ENCODE measurements at places on chromosomes 11 and 22.

DNA sequence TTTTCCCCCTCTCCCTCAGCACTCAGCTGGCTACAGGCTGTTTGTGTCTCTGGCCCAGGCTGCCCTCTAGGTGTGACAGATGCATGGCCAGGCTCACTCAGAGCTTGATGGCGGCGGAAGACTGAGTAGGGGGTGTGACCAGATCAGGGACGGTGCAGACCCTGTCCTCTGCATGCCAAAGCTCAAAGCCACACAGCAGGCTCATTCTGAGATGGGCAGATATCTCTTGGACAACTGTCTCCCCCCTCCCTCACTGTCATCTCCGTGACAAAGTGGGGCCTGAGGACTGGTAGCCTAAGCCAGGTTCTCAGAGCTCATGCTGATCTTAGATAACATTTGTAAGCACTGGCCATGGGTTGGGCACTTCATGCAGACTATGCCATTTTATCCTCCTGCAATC, 231.3 kb downstream of the DSCAML1 start:
- DNase-seq: no peak

DNA sequence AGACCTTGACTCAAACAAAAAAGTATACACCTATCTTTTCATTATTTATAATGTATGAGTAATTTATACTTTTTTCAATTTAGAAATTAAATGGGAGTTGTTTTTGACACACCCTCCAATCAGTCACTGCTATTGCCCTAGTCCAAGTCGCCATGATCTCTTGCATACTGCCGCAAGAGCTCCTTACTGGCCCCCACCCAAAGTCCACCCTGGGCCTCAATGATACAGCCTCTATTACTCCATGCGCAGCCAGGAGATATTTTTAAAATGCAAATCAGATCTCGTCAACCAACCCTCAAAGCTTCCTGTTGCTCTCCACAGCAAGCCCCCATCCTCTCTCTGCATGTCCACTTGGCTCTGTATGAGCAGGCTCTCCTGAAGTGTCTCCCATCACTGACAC, 12.8 kb upstream of the LMO1 start:
- no peak for DNase-seq

- no peak for DNase-seq
Observed at GRCh38 chr11:133240908-133241655, 291.2 kb downstream of the OPCML start.

- DNase-seq: no peak
Observed at GRCh38 chr11:45321031-45321595, 35.0 kb upstream of the SYT13 start.

- DNase-seq: no peak
Observed at GRCh38 chr11:93945596-93945995, 75.6 kb upstream of the HEPHL1 start.

- no peak for DNase-seq
Observed at GRCh38 chr11:10351765-10352641, 47.1 kb downstream of the ADM start.

DNA sequence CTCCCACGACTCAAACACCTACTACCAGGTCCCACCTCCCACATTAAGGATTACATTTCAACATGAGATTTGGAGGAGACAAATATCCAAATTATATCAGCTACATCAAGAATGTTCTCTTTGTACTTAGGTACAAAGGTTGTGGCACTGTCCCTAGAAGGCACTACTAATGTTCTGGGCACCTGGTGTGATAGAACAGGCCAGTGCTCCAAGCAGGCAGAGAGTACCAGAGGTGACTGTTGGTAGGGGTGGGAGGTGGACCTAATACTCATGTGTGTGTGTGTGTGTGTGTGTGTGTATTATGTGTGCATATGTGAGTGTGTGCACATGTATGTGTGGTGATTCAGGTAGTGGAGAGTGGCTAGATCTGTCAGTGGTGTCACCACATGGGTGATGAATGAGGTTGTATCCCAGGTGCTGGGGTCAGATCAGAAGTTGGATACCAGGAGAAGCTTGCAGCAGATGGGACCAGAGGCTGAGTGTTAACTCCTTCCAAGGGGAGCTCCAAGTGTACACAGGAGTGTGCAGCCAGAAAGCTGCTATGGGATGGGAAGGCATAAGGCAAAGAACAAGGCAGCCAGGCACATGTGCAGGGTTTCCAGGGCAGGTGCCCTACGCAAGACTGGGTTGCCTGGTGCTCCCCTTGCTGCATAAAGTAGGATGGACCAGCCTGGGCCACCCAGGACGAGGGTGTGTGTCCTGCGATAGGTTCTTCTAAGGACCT, 17.7 kb upstream of the NNMT start:
- no peak for DNase-seq

- peak; percentile 55 for DNase-seq
Observed at GRCh38 chr11:65471447-65471891, 27.4 kb upstream of the MALAT1 start.

- DNase-seq: no peak
Observed at GRCh38 chr11:12403122-12403996, 26.0 kb downstream of the PARVA start.

DNA sequence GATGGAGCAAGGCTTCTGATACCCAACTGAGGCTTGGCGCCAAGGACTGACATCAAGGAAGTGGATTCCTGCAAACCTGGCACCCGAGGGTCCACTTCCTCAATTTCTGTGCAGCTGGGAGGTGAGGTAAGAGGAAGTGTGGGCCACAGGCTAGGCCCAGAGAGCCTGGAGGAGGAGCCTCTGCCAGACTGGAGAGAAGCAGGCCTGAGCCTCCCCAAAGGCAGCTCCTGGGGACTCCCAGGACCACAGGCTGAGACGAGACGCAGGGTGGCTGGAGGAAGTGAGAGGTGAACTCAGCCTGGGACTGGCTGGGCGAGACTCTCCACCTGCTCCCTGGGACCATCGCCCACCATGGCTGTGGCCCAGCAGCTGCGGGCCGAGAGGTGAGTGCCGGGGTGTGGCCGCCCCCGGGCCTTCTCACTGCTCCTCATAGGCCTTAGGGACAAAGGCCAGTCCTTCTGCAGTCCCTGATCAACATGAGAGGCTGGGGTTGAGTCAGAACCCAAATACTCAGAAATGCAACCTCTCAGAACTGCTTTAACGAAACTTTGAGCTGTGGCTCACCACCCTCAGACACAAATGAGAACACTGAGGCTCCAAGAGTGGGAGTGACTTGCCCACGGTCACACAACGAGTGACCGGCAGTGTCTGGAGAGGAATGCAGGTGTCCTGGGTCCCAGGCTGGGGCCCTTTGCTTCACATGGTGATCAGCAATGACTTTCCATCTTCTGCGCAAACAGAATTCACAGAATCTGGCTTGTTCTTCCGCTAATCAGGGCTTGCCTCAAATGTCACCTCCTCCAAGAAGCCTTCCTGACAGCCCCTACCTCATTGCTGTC, at the start of gene NCF4:
Gene NCF4, plus strand, starts transcription at position 186 of the 839 bp plus-strand sequence. Its CDS starts 166 bp downstream, at position 352.
- peak; percentile 99 for DNase-seq

Measured in MV-4-11 (cell line).